GM18507 (cell line): ENCODE measurements at places on chromosomes 1 and 21.

DNA sequence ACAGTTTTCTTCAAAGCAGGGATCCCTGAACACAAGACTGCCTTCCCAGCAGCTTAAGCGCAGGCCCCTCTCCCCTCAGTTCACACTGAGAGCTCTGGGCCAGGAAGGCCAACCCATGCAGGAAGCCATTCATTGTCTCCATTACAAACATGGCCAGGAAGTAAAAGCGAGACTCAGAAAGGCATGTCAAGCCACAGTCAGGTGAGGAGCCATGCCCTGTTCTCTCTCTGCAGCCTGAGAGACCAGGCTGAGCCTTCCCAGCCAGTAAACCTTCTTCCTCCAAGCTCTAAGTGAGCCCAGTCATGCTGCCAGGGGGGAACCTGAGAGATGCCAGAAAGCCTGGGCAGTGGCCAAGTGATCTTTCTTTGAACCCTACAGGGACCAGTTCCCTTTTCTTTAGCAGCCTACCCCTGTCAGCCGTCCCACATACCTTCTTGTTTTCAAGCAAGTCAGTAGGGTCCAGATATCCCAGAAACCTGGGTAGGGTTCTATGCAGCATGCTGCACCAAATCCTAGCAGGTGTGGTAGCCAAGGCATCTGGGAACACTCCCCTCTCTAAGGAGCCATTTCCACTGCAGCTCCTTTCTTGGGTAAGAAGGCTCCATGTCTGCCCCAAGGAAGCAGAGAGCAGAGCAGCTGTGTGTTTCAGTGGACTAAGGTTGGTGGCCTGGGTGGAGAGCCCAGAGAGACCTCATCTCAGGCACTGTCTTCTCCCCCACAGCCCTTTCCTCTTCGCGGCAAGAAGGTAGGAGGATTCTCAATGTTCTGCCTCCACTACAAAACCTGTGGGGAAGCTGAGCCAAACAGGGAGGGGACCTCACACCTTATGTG lies 977 bp downstream of the TRAF3IP3 start:
- DNase-seq: no peak

DNA sequence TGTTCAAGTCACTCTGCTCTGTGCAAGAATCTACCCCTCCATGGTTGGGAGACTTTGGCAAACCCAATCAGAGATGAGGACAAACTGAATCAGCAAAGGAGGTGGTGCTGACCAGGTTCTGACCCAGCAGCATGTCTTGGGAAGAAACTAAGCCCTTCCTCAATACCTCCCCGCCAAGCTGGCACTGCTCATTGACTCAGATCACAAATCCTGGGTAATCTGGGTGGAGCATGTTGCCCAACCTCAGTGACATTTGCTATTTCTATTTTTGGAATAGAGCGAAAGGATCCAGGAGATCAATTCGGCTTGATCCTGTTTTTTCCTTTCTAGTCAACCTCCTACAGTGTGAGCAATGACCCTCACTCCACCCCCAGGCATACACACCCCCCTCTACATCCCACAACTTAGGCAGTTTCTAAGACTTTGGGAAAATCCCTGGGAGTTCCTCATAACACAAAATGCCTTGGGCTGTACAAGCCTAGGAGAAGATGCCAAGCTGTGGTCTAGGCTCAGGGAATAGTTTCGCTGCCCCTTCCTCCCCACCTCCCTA lies 166.8 kb upstream of the KCNJ6 start:
- DNase-seq: no peak

DNA sequence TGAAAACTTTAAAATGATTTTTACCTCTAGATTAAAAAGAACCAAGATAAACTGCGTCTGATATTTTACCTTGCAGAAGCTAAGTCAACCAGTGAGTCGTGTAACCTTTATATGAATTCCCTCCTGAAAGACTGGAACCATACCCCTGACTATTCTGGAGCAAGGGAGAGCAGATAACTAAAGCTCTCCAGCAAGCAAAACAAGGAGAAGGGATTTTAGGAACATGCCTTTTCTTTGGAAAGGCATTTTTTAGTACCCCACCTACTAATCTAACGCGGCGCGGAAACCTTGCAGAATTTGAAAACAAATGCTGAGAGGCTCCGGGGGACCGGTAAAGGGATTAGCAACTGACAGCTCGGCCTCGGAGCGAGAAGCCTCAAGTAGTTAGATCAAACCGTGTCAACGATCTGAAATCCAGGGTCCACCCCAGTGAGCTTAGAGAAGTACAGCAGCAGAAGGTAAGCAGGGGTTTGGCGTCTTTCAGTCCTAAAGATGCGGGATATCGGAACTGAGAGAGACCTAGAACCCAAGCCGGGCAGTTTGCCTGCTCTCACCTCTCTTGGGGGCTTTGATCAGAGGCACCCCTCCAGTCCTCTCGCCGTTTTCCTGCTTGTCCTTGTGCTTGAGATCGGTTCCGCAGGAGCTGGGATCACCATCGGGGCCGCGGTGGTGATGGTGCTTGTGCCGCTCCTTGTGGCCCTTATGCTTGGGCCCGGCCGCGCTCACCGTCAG lies 954 bp downstream of the RSBN1 start:
- no peak for DNase-seq

DNA sequence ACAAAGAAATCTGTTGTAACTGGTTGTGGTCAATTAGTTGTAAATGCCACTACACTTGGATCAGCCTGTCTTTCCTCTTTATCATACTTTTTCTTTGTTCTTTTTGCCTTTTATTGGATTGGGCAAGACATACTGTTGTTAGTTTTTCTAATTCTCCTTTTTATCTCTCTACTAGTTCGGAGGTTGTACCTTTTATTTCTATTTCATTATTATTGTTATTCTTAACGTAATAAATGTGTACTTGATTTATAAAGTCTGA lies 59.2 kb downstream of the IVNS1ABP start:
- DNase-seq: no peak

DNA sequence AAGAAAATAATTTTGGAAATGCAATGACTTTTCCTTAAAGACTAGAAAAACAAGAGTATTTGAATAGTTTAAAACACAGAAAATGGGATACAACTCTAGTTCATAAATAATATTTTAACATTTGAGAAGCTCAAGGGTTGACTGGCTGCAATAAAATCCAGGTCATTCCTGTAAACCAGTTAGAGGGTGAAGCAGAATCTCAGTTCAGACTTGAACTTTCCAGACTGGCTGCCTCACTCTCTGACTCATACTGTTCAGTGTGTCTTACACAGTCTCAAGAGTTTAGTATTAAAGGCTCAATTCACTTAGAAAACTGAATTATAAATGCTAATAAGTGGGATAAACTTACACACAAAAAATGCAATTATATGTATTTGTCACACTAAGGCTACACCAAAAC lies 89.9 kb downstream of the RAVER2 start:
- no peak for DNase-seq

- no peak for DNase-seq
Measured at GRCh38 chr1:39387452-39387851, 104.0 kb upstream of the BMP8A start.

DNA sequence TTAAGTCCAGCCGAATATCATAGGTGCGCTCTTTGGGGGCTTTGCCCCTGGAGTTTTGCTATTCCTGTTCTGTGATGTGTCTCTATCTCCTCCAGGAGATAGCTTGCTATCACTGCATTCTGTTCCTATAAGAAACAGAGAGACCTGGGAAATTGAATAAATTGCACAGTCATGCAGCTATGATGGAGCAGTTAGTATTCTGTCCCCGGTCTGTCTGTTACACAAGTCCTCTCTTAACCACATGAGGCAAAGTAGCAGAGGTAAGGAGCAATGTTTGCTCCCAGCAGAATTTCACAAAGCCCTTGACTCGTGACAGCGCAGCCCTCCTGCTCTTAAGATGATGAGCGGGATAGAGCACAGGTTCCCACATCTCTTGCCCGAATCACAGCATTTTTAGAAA lies 63.9 kb upstream of the GRHL3 start:
- DNase-seq: no peak
